ENCODE measurements at places on chromosomes 7 and 10.
A peak's percentile ranks its signal among the peaks of the same experiment; 100 is the strongest.

- no peak for DNase-seq
These were observed 253.1 kb upstream of the SHH start for GRCh38 chr7:156065400-156065799.

- no peak for DNase-seq
These were observed 103.1 kb downstream of the FAS start for GRCh38 chr10:89093728-89094127.

DNA sequence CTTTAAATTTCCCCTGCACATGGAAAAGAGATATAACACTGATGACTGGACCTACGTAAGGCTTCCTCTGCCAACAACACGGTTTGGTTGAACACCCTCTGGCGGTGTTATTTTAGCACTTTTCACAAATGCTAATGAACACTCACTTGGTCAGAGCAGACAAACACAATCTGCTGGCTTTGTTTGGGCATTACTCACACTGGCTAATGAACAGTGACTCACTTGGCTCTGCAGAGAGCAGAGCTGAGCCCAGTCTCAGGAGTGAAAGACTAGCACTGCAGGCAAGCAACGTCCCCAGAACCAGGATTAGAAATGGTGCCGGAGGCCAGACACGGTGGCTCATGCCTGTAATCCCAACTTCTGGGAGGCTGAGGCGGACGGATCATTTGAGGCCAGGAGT, 430.8 kb downstream of the PLXNA4 start:
- DNase-seq = peak; percentile 94

DNA sequence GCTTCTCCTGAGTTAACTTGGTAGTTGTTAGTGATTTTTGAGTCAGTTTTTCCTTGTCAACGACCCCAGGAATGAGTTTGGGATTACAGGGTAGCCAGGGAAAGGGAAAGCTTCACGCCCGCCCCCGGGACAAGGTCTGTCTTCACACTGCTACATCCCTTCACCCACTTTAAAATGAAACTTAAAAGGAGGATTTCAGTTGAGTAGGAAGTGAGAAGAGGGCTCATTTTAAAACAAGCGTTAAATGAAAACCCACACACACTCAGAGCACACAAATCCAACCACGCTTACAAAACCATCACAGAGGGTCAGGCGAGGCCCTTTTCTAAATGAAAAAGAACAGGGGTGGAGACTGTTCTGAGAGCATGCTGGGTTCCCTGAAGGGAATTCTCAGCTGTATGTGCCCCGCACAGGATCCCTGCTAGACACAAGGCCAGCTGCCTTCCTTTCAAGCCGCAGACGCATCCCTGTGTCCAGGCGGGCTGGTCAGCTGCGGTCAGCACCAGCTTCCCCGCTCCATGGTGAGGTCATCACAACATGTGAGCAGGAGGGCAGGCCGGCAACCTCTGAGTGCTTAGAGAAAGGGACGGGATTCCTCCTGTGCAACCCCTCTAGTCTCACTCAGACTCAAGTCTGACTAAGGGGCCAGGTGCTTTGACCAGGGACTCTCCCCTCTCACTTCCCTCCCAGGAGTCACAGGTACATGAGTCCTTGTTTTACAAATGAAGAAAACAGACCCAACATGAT, 111.8 kb downstream of the EGFR start:
- DNase-seq = peak; percentile 70

DNA sequence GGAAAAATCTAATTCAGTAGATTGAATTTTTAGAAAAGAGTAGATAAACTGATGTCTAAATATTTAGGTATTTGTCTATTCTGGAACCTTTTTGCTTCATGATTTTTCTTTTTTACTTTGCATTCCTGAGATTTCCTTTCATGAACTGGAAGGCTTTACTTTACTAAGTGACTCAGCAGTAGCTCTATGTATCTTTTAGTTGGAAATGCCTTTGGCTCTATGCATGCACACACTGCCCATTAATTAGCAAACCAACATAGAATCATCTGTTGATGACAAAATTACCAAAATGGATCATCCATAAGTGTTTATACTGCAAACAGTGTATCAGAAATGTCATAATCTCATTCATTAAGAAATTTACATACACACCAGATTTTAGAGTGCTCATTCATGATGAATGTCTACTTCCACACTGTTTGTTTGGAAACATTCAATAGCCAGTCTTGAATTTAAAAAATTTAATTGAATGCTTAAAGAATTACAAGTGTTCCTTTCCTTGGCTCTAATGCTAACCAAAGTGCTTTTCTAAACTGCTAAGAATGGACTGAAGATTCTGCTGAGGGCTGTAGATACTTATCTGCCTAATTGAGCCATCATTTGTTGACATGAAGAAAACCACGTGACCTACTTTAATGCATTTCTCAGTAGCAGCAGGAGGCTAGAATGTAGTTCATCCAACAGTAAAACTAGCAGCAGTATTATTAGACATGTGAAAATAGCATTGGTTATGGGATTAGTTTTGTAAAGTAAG, 282.0 kb downstream of the ADK start:
- DNase-seq = peak; percentile 12

DNA sequence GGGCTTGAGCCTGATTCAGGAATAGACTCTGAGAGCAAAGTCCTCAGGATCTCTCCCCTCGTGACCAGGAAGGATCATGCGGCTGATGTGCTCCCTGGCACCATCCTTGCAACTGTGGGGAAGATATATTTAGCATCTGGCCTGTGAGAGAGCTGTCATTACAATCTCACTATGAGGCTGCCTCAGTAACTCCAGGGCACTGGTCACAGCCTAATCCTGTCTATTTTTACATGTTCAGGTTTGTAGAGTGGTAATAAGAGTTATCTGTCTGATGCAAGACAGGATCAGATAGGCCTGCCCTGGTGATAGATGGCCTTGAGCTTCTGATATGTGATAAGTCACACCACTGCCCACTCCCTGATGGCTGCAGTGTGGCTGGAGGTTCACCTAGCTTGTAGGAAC, 50.7 kb downstream of the PPP1R3C start:
- no peak for DNase-seq

DNA sequence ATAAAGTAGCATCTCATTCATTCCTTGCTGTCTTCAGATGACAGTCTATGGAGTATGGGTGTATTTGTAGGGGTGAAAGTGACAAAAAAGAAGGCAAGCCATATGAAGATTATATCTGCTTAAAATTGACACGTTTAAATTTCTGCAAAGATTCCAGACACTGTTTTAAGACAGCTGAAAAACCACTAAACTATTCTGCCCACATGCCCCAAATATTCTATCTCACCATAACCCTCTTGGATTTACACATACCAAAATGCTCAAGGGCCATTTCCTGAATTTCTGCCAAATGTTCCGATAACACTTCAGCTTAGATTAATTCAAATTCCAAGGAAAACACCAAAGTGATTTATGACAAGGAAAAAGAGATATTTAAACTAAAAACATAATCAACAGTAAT, 99.9 kb upstream of the IL6 start:
- peak; percentile 67 for DNase-seq

DNA sequence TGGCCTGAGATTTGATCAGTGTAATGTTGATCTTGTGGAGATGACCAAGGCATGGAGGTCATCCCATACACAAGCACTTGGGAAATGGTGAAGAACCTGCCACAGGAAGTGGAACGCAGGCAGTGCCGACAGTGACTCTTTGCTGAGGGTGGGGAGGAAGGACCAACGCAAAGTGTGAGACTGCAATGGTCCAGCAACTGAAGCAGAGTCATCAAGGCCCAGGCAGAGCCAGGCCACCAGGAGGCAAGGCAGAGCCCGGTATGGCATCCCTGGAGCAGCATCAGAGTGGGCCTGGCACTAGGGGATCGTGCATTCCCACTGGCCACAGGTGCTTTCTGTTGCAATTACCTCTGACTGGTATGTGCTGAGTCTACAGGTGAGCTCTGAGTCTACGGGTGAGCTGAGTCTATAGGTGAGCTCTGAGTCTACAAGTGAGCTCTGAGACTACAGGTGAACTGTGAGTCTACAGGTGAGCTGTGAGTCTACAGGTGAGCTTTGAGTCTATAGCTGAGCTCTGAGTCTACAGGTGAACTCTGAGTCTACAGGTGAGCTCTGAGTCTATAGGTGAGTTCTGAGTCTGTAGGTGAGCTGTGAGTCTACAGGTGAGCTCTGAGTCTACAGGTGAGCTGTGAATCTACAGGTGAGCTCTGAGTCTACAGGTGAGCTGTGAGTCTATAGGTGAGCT, 132.9 kb downstream of the KLF6 start:
- no peak for DNase-seq

GRCh38 chr10:15485684-15486316, 114.7 kb upstream of the FAM171A1 start:
- DNase-seq = peak; percentile 26

GRCh38 chr10:111295788-111296187, 219.0 kb downstream of the ADRA2A start:
- DNase-seq = no peak
